Glutamatergic neuron (in vitro differentiated cells): ENCODE measurements at places on chromosomes 7 and 10. TPM values are rescaled to one million over a fixed set of nuclear protein-coding genes. Genes with fewer than 3 reads are reported as not detected.

DNA sequence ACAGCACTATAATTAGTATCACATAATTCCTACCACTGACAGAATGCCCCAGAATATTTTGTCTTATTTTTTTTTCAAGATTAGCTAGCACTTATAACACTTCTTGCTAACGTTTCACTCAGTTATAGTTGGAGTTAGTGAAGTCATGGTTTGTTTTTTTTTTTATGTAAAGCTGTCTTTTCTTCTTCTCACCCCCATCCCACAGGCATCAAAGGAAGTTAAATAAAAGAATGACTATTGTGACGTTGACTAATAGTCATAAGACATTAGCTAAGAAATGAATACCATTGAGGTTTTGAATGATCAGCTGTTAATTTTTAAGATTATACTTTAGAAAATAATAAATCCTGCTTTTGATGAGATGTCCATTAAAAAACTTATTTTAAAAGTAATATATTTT is 498.3 kb downstream of the GFRA1 start:
- DNase-seq, result no peak

Gene PRR15
- not detected for total RNA-seq

DNA sequence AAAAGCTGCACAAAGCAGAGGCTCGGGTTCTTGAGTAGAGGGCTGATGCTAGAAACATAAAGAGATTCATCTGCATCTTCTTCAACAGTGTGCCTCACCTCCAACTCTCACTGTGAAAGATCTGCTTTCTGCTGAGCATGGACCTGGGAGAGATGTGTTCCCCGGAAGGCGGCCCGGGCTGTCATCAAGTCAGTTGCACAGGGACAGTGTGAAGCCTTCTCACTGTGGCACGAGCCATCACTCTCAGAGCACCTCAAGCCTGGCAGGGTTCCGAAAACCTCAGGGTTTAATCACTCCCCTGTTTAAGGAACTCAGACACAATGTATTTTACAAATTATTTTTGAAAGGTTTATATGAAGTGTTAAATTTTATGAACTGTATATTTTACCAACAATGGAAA is 98.7 kb downstream of the RBM20 start:
- no peak for DNase-seq

Gene FAM13C
- 17.8 TPM for total RNA-seq
